Stimulated activated CD8-positive, alpha-beta memory T cell treated with anti-CD3 and anti-CD28 coated beads, Interleukin-15, amount 100 ng/mL, for 4 hours (primary cell): ENCODE measurements at places on chromosomes 7 and 10.

- no peak for DNase-seq
Measured at GRCh38 chr7:4882169-4883032, 1.1 kb downstream of the RADIL start.

GRCh38 chr7:90629297-90629918 is 33.3 kb downstream of the CDK14 start:
- DNase-seq: no peak

DNA sequence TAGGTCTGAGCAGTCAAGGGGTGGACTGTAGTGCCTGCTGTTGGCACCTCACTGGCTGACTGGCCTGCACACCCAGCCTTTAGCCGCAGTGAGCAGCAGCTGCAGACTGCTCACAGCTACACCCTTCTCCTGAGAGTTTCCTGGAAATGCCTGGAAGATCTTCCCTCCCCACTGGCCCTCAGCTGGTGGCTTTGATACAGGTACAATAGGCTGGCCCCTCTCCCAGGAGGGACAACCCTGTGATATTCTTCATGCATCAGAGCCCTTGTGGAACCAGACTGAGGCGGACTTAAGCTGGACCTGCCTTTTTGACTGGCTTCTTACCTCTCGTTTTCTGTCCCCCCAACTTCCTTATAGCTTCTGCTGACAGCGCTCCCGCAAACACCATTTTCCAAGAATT is 6.4 kb downstream of the GCK start:
- DNase-seq: no peak

DNA sequence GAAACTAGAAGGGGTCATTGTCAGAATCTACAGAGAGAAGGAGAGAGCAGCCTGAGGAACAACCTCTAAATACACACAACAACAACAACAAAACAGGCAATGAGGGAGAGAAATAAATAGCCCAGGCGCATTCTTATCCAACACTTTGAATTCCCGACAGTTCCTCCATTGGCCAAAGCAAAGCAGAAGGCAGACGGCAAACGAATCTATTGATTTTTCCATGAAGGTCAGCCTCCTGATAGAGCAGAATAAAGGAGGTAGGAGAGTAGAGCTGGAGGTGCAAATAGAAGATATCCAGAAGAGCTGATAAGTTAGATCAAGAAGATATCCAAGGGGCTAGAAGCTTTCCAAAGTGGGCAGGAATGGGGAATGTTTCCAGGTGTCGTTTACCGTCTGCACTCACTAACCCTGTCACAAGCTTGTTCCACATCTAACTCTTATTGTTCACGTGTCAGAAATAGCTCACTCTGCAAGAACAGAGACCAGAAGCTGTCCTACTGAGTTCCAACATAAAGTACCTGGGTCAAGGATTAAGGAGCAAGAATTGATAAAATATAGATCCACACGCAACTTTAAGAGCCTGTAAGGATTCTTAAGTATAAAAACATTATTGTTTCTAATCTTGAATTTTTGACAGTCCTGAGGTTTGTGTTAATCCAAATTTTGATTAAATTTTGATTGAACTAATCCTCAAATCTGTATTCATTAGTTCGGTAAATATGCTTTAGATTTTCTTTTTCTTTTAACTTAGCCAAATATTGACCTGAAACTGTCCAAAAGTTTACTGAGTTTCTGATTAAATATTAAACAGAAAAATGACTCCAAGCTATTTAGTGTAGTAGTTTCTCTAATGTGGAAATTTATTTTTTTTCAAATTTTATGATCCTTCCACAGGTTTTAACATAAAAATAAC is 45.7 kb downstream of the PTN start:
- no peak for DNase-seq

- DNase-seq: no peak
Measured at GRCh38 chr7:20352573-20353306, 22.0 kb downstream of the ITGB8 start.

DNA sequence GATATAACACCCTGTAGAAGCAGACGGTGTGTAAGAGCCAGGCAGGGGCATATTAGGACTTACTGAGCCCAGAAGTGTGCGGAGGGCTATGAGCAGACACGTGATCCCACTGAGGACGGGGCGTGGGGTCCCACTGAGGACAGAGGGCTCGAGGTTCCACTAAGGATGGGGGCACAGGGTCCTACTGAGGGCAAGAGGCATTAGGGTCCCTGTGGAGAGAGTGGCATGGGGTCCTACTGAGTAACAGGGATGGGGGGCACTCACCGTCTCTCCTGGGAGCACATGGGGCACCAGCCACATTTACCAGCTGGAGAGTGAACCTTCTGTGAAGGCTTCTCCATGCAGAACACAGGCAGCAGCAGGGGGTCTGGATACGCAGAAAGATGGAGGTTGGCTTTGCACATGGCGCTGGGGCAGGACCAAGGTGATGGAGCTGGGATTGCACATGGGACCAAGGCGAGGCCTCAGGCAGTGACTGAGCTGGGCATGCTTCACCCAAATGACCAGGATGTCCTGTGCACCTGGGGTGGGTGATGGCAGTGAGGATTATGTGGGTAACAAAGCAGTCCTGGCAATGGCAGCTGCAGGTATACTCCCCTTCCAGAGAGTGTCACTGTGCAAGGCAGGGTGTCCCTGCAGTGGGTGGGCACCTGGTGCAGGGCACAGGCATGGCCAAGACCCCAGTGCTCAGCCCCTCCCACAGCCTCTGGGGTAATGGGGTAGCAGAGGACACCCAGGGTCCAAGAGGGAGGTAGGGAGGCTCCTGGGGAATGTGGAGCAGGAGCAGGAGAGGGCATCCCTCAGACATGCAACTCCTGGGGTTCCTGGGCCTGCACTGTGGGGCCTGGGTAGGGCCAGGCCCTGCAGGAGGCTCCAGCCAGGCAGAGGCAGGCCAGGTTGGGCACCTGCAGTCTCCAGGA is 278.1 kb downstream of the TCERG1L start:
- no peak for DNase-seq

DNA sequence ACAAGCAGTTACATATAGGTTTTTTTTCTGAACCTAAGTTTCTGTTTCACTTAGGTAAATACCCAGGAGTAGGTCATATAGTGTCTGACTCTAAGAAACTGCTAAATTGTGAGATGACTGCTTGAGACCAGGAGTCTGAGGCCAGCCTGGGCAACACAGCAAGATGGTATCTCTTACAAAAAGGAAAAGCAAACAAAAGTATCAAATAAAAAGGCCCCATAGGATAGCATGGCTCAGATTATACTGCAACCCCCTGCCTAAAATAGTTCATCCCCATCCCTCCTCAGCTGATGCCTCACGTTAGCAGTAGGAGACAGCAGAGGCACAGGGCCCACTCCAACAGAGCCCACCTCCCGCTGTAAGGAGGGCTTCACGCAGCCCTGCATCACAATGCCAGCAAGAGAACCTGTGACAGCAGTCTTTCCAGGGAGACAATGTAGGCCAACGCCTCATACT is 90.3 kb downstream of the SRPK2 start:
- no peak for DNase-seq

- no peak for DNase-seq
Measured at GRCh38 chr7:1671594-1672451, 1.7 kb downstream of the ELFN1 start.

- DNase-seq: no peak
Measured at GRCh38 chr10:103493362-103493915, at the start of gene NEURL1. Gene NEURL1 (plus strand): TSS chr10:103493705. CDS start chr10:103494388, 683 bp downstream.

DNA sequence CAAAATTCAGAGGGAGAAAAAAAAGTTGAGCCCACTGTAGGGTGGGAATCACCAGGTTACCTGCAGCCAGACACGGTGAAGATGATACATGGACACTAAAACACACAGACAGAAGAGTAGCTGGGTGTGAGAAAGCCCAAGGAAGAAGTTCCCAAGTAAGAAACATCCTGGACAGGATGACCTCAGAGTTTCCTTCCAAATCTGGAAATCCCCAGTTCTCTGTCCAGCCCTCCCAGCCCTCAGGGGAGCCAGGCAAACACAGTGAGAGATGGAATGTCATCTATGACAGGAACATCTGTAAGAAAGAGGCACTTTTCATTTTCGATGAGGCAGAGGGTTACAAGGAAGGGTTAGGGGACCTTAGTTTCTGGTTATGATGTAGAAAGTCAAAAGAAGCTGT is 125.1 kb upstream of the LYZL1 start:
- DNase-seq: no peak

DNA sequence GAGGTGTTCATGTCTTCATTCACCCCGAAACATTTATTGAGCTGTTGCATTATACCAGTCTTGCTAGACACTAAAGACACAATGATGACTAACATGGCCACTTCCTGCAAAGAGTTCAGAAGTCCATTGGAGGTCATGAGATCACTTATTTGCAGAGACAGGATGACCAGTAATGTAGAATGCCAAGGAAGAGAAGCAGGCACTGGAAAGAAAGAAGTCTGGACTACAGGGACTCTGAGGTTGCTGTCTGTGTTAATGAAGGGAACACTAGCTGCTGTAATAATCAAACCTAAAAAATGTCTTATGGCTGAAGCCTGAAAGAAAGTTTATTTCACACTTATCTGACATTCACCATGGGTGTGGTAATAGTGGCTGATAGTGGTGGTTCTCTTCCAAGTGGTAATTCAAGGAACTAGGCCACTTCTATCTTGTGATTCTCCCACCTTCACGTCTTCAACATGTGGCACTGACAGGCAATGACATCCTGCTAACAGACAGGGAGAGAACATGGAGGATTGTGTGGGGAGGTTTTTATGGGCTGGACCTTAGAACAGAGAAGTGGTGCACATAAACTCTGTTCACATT is 89.2 kb upstream of the MKLN1 start:
- no peak for DNase-seq

DNA sequence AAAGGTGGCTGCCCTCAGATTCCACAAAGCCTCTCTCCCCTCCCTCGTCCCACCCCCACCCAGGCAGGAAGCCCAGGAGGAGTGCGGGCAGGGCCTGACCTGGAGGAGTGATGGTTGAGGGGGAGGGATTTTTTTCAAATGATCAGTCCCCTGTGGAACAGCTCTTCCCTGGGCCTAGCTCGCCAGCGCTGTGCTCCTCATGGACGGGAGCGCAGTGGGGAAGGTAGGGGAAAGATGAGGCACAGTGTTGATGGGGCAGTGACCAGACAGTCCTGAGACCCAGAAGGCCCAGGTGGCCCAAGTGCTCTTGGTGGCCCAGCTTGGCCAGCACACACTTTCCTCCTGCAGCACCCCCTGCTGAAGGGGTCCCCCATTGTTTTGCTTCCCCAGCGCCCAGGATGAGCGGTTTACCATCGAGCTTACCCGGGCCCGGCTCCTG is 8.5 kb downstream of the SAP25 start:
- no peak for DNase-seq

- DNase-seq: no peak
Measured at GRCh38 chr10:97567891-97568290, 4.7 kb upstream of the ANKRD2 start.

DNA sequence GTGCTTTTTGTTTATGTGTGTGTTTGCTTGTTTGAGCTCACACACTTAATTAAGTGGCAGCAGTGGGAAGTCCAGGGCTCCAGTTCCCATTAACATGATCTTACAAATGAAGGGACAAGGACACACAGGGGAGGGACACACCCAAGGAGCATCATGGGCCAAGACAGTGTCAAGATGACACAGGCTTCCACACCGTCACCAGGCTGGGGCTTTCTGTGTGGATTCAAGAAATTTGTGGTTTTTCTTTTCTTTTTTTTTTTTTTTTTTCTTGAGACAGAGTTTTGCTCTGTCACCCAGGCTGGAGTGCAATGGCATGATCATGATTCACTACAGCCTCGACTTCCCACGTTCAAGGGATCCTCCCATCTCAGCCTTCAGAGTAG is 173.6 kb downstream of the KIAA1217 start:
- DNase-seq: no peak

DNA sequence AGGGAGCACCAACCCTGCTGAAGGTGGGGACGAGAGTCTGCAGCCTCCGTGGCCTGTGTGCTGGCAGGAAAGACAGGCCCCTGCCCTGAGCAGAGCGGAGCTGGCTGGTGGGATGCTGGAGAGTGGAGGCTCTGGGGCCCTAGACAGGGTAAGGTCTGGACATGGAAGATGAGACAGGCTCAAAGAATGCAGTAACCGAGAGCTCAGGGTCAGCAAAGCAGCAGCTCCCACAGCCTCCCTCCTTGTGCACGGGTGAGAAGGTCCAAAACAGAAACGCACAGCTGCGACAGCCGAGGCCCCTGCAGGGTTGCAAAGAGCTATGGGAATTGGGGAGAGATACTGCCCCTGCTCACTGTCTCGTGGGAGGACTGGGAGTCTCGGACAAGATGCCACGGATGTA is 80.5 kb downstream of the TNS3 start:
- no peak for DNase-seq

GRCh38 chr10:32795598-32796183 is 162.3 kb downstream of the ITGB1 start:
- no peak for DNase-seq

DNA sequence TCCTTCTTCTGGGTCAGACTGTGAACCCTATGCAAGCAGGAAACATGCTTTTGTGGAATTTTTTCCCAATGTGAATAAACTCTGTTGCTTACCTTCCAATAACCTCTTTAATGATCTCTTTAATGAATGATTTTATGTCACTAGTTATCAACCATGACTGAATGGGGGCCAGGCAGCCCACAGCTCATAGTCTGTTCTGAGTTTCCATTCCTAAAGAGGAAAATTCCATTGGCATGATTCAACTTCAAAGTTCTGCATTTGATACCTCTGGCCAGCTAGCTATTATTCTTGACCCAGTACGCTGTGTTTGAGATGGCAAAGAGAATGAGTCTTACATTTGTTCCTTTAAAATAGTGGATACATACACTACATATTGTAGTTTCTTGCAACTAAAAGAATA is 867.8 kb upstream of the CELF2 start:
- no peak for DNase-seq

DNA sequence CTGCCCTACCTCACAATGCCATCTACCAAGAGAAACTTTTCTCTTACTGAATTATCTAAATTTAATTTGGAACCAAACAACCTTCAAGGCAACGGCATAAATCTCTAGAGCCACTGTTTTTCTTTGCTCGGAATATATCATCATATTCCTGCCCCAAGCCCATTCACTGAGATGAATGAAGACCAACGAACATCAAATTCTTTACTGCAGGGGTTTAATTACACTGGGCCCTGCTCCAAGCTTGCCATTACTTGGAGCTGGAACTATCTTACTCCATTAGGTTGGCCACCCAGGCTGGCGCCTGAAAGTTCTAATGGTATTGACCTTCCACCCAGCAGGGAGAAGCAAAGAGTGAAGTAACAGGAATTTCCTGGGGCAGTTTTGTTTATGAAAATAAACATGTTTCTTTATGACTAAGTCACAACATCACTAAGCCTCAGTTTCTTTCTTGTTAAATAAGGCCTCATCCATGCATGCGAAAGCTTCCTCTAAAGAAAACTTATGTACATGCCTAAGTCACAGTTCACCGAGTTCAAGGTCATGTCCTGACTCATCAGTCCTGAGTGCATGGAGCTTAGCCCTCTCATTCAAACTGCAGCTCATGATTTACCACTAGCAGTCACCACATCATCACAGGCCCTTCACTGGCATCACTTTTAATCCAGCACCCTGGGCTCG is 42.1 kb upstream of the ANAPC16 start:
- no peak for DNase-seq

DNA sequence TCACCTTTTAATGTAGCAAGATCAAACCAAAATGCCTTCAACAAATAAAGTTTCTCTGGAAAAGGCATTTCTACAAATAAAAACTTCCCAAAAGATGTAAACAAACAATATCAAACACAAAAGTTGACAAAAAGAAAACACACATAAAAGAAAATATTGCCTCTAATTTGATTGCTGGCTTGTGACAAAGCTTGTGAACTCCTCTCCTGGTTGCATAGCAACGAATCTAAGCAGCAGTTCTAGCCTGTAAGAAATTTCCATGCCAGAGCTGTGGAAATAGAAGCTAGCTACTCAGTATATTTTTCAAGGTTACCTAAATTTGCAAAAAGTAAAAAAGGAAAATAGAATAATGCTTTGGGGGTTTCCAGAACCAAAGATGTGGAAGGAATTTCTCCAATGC is 173.9 kb upstream of the CDK1 start:
- no peak for DNase-seq

- DNase-seq: no peak
Measured at GRCh38 chr7:80588591-80588990, 49.9 kb upstream of the CD36 start.
